ENCODE measurements at places on chromosomes 6 and 20. TPM values are rescaled to one million over a fixed set of nuclear protein-coding genes. Genes with fewer than 3 reads are reported as not detected.

The KCNQ5 gene
- total RNA-seq = 0.67 TPM

The SNAI1 gene
- total RNA-seq = 4.3 TPM

DNA sequence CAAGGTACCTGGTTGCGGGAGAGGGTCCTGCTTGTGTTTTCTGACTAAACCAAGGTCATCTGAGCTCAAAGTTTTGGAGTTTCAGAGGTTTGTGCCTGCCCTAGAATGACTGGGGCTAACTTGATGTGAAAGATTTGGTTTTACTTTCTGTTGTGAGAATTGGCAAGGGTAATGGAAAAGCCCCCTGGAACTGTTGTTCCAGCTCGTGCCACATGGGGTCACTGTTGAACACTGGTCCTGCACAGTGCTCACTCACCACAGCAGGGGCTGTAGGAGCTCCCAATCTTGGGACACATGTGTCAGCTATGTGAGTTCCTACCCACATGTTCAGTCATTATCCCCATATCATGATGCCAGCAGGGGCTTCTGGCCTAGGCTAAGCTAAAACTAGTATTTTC lies 6.5 kb downstream of the TGM6 start:
- no peak overlapping the region for H3K4me3 ChIP-seq
- H3K27me3 ChIP-seq = no peaks in the 10 kb centered on the region
- H3K36me3 ChIP-seq = no peaks in the 10 kb centered on the region
- no peak overlapping the region for H3K27ac ChIP-seq
- no peak for DNase-seq
- H3K4me1 ChIP-seq = no peaks in the 10 kb centered on the region

The MRAP2 gene
- not detected for total RNA-seq

GRCh38 chr6:26306232-26306631 lies 58.8 kb upstream of the BTN3A2 start:
- H3K36me3 ChIP-seq = no peaks in the 10 kb centered on the region
- H3K4me3 ChIP-seq = no peak overlapping the region
- H3K27me3 ChIP-seq = no peaks in the 10 kb centered on the region
- DNase-seq = no peak

The BNIP5 gene
- not detected for total RNA-seq

The ABHD16B gene
- total RNA-seq = not detected

DNA sequence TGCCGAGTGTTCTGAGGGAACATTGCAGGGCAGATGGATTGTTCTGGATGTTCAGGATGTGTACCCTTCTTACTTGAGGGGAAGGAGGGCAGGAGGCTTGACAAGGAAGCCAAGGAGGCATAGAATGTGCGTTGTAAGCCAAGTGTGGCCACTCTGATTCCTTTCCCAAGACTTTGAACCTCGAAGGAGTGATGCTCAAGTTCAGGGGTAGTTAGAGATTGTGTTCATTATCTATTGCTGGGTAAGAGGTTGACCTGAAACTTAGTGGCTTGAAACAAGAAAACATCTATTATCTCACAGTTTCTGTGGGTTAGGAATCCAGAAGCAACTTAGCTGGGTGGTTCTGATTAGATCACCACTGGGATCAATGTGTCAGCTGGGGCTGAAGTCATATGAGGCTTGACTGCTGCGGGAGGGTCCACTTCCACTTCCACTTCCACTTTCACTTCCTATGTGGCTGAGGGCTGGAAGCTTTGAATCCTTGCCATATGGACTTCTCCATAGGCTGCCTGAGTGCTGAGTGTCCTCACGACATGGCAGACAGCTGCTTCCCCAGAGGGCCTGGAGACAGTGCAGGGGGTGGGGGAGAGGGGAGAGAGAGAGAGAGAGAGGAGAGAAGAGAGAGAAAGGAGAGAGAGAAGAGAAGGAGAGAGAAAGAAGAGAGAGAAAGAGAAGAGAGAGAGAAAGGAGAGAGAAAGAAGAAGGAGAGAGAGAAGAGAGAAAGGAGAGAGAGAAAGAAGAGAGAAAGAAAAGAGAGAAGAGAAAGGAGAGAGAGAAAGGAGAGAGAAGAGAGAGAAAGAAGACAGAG lies 6.9 kb upstream of the CD40 start:
- no peak overlapping the region for H3K27ac ChIP-seq
- H3K36me3 ChIP-seq = no peaks in the 10 kb centered on the region
- H3K4me1 ChIP-seq = no peaks in the 10 kb centered on the region
- DNase-seq = no peak

The GPLD1 gene
- total RNA-seq = 0.71 TPM

DNA sequence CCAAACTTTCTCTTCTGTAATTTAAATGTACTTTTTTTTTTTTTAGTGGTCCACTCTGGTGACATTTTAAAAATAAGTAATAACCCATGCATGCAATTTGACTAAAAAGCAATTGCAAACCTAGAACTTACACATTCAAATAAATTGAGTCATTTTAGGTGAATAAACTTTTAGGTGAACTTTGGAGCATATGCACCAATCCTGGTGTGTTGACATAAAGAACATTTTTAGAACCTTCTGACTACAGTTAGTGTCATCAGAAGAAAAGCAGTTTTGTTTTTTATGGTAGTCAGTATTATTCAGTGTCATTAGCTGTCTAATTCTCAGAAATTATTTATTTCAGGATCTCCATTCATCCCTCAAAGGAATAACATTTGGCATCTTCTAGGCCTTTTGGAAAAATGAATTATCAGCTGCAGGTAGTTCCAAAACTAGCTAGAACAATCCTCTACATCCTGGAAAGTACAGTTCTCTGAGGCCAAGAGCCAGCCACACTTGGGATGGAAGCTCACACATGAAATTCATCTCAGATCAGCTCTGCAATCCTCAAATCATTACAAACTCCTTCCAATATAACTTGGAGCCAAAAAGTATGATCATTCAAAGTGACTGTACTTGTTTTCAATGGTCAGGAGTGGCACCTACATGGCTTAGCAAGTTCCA lies 38.5 kb upstream of the SIM1 start:
- DNase-seq = no peak
- no peak overlapping the region for H3K4me3 ChIP-seq
- no peak overlapping the region for H3K27ac ChIP-seq
- H3K4me1 ChIP-seq = no peaks in the 10 kb centered on the region
- no peaks in the 10 kb centered on the region for H3K36me3 ChIP-seq
- no peaks in the 10 kb centered on the region for H3K27me3 ChIP-seq

The ARMH2 gene
- not detected for total RNA-seq

GRCh38 chr20:32731882-32732266 lies 11.4 kb downstream of the COMMD7 start:
- peaks cover under 1% of the 10 kb centered on the region for H3K36me3 ChIP-seq
- no peak for DNase-seq
- no peaks in the 10 kb centered on the region for H3K27me3 ChIP-seq
- no peak overlapping the region for H3K4me3 ChIP-seq

The NCOA3 gene
- total RNA-seq = 24.1 TPM

DNA sequence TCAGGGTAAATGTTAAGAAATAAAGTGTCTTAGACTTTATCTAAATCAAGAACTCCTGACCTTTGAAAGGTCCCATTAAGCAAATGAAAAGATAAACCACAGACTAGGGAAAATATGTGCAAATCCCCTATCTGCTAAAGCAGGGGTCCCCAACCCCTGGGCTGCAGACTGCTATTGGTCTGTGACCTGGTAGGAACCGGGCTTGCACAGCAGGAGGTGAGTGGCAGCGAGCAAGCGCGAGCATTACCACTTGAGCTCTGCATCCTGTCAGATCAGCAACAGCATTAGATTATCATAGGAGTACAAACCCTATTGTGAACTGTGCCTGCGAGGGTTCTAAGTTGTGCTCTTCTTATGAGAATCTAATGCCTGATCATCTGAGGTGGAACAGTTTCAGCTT lies 42.4 kb downstream of the LCA5 start:
- DNase-seq = no peak
- H3K36me3 ChIP-seq = no peaks in the 10 kb centered on the region
- H3K4me3 ChIP-seq = no peak overlapping the region
- H3K27me3 ChIP-seq = no peaks in the 10 kb centered on the region
- no peaks in the 10 kb centered on the region for H3K4me1 ChIP-seq

The HAO1 gene
- not detected for total RNA-seq

The BTN1A1 gene
- total RNA-seq = not detected

The PTP4A1 gene
- 17.9 TPM for total RNA-seq

DNA sequence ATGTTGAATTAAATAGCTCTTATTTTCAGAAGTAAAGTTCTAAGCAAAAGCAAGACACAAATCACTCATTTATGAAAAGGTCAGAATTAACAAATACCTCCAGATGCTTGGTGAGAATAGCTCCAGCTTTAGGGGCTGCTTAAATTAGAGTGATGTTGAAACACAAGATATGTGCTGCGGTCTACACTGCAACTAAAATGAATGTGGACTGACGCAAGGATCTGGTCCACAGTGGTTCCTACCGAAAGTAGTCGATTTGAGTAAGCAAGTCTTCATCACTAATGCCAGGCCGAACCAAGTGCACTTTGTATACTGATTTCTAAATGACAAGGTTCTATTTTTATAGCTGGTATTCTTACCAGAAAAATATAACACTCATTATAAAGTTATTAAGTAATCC lies 96.3 kb downstream of the PRDM1 start:
- H3K4me1 ChIP-seq = no peaks in the 10 kb centered on the region
- no peaks in the 10 kb centered on the region for H3K27me3 ChIP-seq
- no peaks in the 10 kb centered on the region for H3K36me3 ChIP-seq
- no peak overlapping the region for H3K27ac ChIP-seq
- no peak overlapping the region for H3K4me3 ChIP-seq

- H3K4me3 ChIP-seq = no peak overlapping the region
- DNase-seq = peak; percentile 49
- H3K27ac ChIP-seq = no peak overlapping the region
- no peaks in the 10 kb centered on the region for H3K27me3 ChIP-seq
- H3K36me3 ChIP-seq = peaks cover 31% of the 10 kb centered on the region
Measured at GRCh38 chr6:169233832-169234231, 19.8 kb downstream of the THBS2 start.

GRCh38 chr6:81071121-81071520 lies 681.4 kb downstream of the TENT5A start:
- H3K4me1 ChIP-seq = no peaks in the 10 kb centered on the region
- H3K4me3 ChIP-seq = no peak overlapping the region
- no peaks in the 10 kb centered on the region for H3K27me3 ChIP-seq

The IL20RA gene
- 5.0 TPM for total RNA-seq

- DNase-seq = no peak
- H3K4me3 ChIP-seq = no peak overlapping the region
- H3K27ac ChIP-seq = no peak overlapping the region
- H3K4me1 ChIP-seq = no peaks in the 10 kb centered on the region
Measured at GRCh38 chr6:44304282-44305199, 8.6 kb downstream of the AARS2 start.

The TMEM200A gene
- total RNA-seq = 0.63 TPM

The SLC35A1 gene
- 10.3 TPM for total RNA-seq

- H3K4me3 ChIP-seq = no peak overlapping the region
- no peak for DNase-seq
- H3K36me3 ChIP-seq = no peaks in the 10 kb centered on the region
- no peaks in the 10 kb centered on the region for H3K27me3 ChIP-seq
- H3K27ac ChIP-seq = peak overlapping the region; percentile 48
Measured at GRCh38 chr20:49345524-49345923, 67.7 kb upstream of the ZNFX1 start.

The C4B gene
- 241 TPM for total RNA-seq

- no peaks in the 10 kb centered on the region for H3K27me3 ChIP-seq
- H3K4me3 ChIP-seq = no peak overlapping the region
Measured at GRCh38 chr6:147116056-147116455, 88.2 kb upstream of the STXBP5 start.
